ENCODE measurements at places on chromosomes 4 and X. TPM values are rescaled to one million over a fixed set of nuclear protein-coding genes. Genes with fewer than 3 reads are reported as not detected.

- DNase-seq: no peak
Measured at GRCh38 chr4:8732681-8733243, 138.9 kb downstream of the HMX1 start.

GRCh38 chr4:54661169-54661568, 3.4 kb downstream of the KIT start:
- DNase-seq: no peak

DNA sequence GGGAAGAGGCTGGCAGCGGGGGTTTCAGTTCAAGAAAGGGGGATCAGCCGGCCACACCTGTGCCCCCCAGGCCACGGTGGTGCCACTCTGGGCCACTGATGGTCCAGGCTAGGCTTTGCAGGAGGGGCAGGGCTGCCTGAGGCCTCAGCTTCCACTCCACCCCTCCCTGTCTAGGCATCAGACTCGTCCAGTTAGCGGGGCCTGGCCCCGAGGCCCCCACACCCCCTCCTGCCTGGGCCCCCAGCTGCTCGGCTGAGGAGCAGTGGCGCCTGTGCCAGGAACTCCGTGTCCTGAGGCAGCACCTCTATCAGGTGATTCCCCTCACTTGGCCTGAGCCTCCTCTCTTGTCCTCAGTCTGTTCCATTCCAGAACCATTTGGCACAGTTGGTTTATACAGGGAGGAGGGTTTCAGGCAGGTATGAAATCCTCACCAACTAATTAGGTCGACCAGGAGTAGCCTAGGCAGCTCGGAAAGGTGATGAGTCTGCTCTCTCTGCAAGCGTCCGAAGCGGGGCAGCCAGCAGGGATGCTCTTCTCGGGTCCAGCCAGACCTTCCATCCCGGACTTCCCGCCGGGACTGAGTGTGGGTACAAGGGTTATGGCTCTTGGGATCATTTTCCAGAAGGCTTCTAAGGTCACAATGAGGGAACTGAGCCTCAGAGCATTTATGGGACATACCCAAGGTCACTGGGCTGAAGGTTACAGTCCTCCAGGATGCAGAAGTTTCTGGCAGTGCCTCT, 2.1 kb downstream of the NSG1 start:
- no peak for DNase-seq

GRCh38 chrX:106341823-106342222, 173.7 kb downstream of the PWWP3B start:
- no peak for DNase-seq

- DNase-seq: no peak
Measured at GRCh38 chr4:180828455-180829018, 1414.7 kb upstream of the TENM3 start.

- no peak for DNase-seq
Measured at GRCh38 chrX:110026099-110026844, 23.4 kb downstream of the TMEM164 start.

- DNase-seq: no peak
Measured at GRCh38 chrX:118724775-118725174, 2.6 kb upstream of the IL13RA1 start.

DNA sequence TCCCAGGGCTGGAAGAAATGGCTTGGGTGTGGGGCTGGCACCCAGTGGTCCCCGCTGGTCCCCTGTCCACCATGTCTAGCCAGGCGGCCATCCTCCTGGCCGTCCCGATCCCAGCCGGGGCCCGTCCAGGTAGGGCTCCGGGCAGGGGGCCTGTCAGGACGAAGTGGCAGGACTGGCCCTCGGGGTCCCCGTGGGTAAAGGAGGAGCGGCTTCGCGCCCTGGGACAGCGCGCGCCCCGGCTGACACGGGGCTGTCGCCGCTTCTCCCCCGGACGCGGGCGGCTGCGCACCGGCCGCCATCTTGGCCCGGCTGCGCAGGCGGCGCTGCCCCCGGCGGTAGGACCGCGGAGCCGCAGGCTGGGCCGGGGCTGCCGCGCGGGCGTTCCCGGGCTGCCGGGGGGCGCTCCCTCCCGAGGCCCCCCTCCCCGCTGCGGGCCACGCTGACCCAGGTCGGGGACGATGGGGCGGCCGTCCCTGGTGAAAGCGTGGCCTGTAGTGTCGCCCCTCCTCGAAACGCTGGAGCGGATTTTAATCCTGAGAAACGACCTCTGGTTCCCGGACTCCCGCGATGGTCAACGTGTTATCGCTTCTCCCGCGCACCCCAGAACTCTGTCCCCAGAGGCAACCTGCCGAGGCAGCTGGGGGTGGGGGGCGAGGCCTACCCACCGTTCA, 60.4 kb upstream of the BCOR start:
- peak; percentile 48 for DNase-seq

DNA sequence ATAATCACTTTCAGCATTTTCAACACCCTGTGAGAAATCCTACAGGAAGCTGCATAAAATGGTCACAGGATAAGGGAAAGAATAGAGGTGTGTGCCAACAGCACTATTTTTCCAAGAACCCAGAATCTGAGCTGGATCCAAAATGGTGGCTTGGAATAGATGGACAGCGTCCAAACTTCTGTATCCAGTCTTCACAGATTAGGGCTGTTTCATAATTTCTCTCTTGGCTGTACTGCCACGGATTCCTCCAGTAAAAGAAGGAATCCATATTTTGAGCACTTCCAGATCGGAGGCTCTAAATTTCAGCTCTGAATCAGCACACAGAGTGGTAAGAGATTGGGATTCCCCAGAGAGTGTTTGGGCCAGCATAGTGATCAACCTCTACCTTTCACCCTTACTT, 12.2 kb downstream of the MAOB start:
- no peak for DNase-seq

- DNase-seq: peak; percentile 16
Measured at GRCh38 chrX:125646195-125646594, 326.5 kb downstream of the TEX13C start.

DNA sequence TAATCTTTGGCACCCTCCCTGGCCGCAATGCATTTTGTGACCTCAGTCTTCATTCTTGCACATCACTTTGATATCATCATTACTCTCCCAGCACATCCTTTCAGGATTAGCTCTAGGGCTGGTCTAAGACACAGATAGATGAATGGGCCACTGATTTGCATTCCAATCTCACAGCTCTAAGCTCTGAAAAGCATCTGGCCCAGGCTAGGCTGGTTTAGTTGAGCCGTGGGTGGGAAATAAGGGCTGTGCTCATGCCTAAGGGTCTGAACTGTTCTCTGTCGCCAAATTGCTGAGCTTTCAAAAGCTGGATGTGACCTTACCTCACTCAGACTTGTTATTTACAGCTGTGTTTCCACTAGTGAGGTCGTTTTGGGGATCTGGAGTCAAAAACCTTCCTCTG, 30.0 kb upstream of the SLC9A7 start:
- no peak for DNase-seq

GRCh38 chr4:41930139-41930831, 4.9 kb upstream of the TMEM33 start:
- no peak for DNase-seq

DNA sequence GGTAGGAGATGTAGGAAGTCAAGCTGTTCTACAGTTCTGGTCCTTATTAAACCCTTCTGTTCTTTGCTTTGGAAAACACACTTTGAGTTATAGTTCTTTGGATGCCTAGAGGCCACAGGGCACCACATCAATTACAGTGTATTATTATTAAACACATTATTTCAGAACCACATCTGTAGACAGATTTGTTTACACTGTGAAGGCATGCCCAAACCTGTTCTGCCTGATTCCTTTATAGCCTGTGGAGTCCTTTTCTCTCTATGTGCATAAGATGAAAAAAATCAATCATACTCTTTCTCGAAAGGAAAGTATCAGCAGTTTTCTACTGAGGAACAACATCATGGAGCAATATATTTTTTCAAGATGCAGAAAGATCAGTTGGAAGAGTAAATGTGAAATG, 371.3 kb upstream of the INTU start:
- DNase-seq: no peak

- no peak for DNase-seq
Measured at GRCh38 chrX:97494756-97495372, 611.2 kb downstream of the RPA4 start.

DNA sequence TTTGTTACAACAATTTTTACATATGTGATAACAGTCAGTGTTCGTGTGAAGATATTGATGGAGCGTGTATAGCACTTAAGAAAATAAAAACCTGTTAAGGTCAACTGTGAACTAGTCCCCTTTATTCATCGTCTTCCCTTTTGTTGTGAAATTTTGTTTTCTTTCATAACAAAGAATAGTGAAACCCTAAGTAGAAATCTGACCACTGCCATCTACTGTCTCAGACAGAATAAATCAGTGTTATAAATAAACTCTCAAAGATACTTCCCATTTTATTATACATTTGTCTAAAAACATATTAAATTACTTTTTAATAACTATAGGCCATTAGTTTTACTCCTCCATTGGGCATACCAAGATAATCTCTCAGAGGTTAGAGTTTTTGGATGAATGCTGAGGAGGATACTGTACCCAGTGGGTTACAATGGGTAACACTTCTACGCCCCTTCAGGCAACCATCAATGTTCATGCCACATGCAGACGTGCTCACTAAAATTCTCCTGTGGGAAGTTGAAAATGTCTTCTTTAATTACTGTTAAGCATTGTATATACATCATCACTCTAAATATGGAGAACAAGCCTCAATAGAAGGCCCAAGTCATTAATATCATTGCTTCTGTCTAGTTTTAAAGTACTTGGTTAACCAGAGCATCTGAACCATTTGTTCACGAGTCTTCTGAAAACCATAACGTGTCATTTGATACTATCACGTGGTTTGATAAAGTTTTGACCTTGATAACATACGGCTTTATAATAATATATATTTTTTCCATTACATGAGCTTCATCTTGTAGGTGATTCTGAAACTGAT, 171.2 kb downstream of the TMA16 start:
- no peak for DNase-seq

- no peak for DNase-seq
Measured at GRCh38 chr4:17687237-17687857, 72.9 kb downstream of the MED28 start.

- no peak for DNase-seq
Measured at GRCh38 chr4:75598390-75598789, 31.9 kb downstream of the CDKL2 start.

- peak; percentile 64 for DNase-seq
Measured at GRCh38 chrX:130079824-130080406, 30.4 kb downstream of the ELF4 start.

DNA sequence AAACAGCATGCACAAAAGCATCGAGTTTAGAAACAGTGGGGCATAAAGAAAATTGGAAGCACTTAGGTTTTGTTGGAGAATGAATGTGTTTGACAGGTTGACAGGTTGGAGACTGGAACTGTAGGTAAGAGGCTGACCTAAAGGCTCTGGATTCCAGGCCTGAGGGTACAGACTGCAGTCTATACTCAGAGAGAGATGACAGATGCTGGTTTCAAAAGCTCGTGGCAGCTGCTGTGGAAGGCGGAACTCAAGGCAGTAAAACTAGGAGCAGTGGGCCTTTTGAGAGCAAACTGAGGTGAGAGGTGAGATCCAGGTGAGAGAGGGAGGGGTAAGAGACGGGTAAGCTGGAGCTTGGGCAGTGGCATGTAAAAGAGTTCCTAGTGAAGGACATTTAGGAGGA, 415.2 kb downstream of the TRIML1 start:
- peak; percentile 14 for DNase-seq

GRCh38 chrX:107686792-107687191, 58.5 kb downstream of the PRPS1 start:
- DNase-seq: no peak

- DNase-seq: no peak
Measured at GRCh38 chrX:13165266-13166189, 121.1 kb upstream of the FAM9C start.

DNA sequence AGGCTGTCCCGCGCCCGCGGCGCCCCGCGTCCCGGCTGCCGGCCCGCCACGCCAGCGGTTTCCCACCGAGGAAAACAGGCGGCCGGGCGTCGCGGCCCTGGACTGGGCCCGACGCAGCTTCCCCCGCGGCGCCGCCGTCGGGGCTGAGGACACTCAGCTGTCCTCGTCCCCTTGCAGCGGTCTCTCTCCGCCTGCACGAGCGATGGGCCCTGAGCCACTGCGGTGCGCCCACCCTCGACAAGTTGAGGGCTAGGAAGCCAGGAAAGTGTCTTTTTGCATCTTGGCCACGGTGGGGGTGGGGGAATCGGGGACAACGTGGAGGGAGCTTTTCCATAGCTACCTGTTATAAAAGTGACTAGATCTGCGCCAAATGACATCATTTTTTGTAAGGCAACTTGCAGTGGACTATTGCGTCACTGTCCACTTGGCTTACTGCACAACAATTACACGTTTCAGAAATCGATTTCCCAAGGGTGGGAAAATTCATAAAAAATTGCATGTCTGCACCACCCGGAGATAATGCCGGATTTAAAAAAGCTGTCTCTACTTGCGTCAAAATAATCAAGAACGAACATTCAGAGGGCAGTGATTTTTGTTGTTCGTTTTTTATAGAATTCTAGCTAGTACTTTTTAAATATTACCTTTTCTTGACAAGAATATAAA, 1.1 kb downstream of the KLHL15 start:
- no peak for DNase-seq

The DNAAF6 gene
- not detected for total RNA-seq

The TMEM35A gene
- 27.5 TPM for total RNA-seq

The TBC1D9 gene
- 47.8 TPM for total RNA-seq

The TCEAL8 gene
- total RNA-seq: 48.6 TPM

The ESX1 gene
- not detected for total RNA-seq

The CTAG1A gene
- not detected for total RNA-seq

The POF1B gene
- not detected for total RNA-seq

The CD40LG gene
- total RNA-seq: not detected

The TIGD4 gene
- total RNA-seq: 0.83 TPM

The NLRP2B gene
- total RNA-seq: not detected

The SYP gene
- 291 TPM for total RNA-seq
